ENCODE measurements at places on chromosomes 6 and 20.

- peak; percentile 31 for DNase-seq
Measured at GRCh38 chr20:49245921-49246740, 26.9 kb downstream of the DDX27 start.

GRCh38 chr6:140344142-140344913 lies 969.9 kb upstream of the CITED2 start:
- DNase-seq = no peak

- DNase-seq = no peak
Measured at GRCh38 chr6:34906826-34907225, 17.8 kb downstream of the ANKS1A start.

GRCh38 chr20:44248410-44248759 lies 1.3 kb downstream of the GDAP1L1 start:
- DNase-seq = no peak

- DNase-seq = no peak
Measured at GRCh38 chr20:1305712-1306111, 23.2 kb downstream of the SDCBP2 start.

GRCh38 chr6:89758830-89759229 lies 60.8 kb downstream of the MDN1 start:
- DNase-seq = no peak

DNA sequence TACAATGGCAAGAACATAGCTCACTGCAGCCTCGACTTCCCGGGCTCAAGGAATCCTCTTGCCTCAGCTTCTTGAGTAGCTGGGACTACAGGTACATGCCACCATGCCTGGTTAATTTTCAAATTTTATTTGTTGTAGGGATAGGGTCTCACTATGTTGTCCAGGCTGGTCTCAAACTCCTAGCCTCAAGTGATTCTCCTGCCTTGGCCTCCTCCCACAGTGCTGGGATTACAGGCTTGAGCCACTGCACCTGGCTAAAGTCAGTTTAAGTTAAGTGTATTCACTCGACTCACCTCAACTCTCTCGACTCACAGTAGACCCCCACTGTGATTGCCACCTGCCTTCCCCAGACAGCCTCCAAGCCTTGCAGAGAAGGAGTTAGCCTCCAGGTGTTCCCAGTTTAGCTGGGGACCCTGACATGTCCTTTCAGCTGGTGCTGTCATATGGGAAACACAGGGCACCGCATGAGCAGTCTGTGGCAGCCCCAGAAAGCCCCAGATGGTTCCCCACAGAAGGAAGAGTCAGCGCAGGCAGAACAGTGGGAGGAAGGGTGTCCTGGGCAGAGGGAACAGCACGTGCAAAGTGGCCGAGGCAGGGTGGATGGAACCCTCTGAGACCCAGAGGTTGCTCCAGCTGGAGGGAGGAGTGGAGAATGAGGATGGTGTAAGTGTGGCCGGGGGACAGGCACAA lies 40.4 kb downstream of the CEBPB start:
- DNase-seq = no peak

GRCh38 chr20:38842558-38842981 lies 37.1 kb downstream of the PPP1R16B start:
- DNase-seq = no peak

GRCh38 chr6:159788276-159788675 lies 1.1 kb downstream of the TCP1 start:
- no peak for DNase-seq

DNA sequence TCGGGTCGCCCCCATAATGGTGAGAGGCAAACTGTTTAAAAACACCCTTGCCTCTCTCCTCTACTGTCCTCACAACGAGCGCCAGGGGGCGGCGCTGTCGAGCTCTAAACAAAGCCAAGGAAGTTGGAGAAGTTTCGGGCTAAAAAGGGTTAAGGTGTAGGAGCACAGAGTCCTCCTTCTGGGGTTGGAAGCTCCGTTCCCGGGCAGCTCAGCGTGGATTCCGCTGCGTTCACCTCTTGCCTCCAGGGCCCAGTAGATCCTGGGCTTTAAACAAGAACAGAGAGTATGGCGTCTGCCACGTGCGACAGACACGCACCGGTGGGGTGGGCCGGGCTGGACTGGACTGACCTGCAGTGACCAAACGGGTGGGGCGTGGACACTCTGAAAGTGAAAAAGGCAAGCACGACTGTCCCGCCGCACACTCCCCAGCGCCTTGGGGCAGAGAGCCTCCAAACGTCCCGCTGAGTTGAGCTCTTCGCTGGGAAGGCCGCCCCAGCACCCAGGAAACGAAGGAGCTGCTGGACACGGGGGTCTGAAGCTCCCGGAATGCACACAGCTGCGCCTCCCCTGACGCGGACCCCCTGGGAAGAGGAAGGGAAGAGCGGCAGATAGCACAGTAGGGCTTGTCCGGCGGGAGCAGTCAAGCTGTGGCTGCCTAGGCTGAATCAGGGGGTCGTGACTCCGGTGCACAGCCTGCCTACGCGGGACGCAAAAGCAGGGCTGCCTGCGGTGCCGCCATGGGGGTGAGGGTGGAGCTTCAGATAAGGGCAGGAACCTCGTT lies 1.6 kb upstream of the THBD start:
- DNase-seq = no peak

GRCh38 chr6:40563111-40563510 lies 24.1 kb downstream of the LRFN2 start:
- no peak for DNase-seq
